ENCODE measurements at places on chromosomes 2 and 18.

DNA sequence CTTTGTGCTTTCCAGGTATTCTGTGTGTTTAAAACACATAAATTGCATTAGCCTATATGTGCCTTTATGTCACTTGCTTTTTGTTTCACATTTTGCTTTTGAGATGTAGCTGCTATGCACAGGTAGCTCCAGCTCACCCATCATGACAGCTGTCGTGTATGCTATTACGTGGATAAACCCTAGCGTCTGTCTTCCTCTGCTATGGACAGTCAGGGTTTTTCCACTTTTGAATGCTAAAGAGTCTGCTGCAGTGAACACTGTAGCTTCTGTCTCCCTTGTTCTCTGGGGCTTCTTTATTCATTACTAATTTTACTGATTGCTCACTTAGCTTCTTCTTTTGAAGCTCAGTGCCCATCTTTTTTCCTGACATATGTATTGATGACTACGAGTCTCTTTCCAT is 24.7 kb upstream of the MBP start:
- no peak for DNase-seq
- H3K36me3 ChIP-seq = peaks cover 15% of the 10 kb centered on the region
- H3K4me1 ChIP-seq = peaks cover 9% of the 10 kb centered on the region
- H3K4me3 ChIP-seq = no peak overlapping the region

DNA sequence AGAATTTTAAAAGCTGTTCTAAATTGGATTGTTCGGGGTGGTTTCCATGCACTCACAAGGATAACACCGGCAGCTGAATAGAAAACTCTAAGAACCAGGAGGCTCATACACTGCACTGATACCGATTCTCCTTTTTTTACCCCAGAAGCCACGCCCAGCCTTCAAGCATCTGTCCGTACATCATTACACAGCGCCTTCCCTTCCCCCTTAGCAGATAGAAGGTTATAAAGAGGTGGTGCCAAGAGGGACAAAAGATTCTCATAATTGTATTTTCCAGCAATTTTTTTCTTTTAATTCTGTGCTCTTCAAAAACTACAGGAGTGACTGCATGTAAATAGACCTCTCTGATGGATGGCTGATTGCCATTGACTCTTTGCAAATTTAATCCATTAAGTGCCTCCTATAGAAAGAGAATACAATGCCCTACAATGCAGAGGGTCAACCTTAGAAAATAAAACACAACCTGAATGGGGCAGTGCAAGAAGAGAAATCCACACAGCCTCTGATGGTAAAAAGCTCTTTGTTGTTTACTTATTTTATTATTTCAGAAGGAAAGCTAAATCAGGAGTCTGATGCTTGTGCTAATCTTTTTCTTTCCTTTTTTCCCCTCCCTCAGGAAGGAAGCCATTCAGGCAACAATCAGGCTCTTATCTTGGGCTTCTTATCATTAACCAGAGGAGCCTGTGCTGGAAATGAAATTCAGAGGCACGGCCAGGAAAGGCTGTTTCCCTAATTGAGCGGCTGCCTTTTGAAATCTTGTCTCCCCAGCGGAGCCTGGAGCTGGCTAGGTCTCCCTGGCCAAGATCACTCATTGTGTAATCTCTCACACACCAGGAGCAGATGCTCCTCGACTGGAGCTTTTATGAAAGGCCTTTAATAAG is 198.9 kb upstream of the NABP1 start:
- H3K4me1 ChIP-seq = peaks cover 2% of the 10 kb centered on the region
- H3K4me3 ChIP-seq = no peak overlapping the region
- no peak for DNase-seq
- H3K27me3 ChIP-seq = no peaks in the 10 kb centered on the region

DNA sequence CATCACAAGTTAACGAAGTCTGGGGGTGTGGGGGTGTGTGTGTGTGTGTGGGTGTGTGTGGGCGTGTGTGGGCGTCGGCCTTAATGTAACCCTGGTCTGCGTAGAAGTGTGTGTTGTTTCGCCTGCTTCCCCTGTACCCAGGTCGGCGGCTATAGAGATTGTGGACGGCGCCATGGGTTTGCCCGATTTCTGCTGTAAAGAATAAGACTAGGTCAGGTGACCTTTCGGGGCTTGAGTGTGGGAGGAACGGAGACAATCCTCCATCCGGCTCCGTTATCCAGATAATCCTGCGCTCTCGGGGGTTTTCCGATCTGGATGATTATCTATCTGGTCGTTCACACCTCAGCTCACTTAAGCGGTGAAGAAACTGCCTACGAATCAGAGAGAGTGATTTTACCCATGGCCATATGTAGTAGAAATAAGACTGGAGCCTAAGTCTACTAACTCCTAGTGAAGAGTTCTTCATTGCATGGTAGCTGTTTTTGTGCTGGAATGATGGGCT is 543 bp downstream of the HADHB start:
- H3K27ac ChIP-seq = no peak overlapping the region
- H3K4me3 ChIP-seq = peak overlapping the region; percentile 98
- H3K4me1 ChIP-seq = no peaks in the 10 kb centered on the region
- DNase-seq = no peak
- H3K27me3 ChIP-seq = no peaks in the 10 kb centered on the region

DNA sequence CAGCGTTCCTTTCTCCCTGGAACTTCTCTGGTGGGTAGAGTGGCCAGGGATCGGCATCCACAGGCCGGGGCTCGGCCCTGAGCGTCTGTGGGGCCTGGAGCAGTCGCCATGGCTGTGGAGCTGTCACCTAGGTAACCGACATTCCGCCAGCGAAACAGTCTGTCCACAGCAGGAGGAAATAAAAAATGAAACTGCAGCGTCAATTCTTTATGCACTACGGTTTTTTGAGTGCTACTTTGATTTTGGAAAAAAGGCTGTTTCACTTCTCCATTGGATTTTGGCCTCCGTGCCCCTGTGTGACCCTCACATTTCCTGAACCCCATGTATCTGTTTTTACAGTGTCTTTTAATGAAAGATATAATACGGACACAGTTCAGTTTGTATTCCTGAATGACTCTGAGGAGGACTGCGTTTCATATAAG is 163.4 kb downstream of the LDLRAD4 start:
- H3K36me3 ChIP-seq = no peaks in the 10 kb centered on the region
- no peak overlapping the region for H3K4me3 ChIP-seq
- no peaks in the 10 kb centered on the region for H3K27me3 ChIP-seq
- no peaks in the 10 kb centered on the region for H3K4me1 ChIP-seq

GRCh38 chr2:69796174-69796573 is 33.3 kb upstream of the GMCL1 start:
- DNase-seq = no peak
- peaks cover 3% of the 10 kb centered on the region for H3K4me1 ChIP-seq
- no peak overlapping the region for H3K4me3 ChIP-seq
- no peaks in the 10 kb centered on the region for H3K27me3 ChIP-seq

DNA sequence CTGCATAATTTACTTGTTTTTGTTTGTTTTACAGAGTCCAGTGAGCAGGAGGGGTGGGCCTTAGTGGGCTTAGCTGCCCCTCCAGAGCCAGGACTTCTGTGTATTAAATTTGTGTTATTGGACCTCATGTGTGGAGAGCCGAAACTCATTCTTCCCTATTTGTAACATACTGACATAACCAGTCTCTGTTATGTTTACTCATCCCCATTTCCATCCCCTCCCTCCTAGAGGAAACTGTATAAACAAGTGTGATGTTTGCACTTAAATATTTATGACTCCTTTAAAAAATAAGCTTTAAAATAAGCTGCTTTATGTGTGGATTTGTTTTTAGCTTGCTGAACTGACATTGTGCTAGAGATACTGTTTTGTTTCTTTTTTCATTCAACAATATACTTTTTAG is 13.8 kb downstream of the ZNF512 start:
- H3K4me3 ChIP-seq = no peak overlapping the region
- H3K27me3 ChIP-seq = no peaks in the 10 kb centered on the region
- H3K4me1 ChIP-seq = no peaks in the 10 kb centered on the region
- H3K36me3 ChIP-seq = peaks cover 34% of the 10 kb centered on the region
- H3K27ac ChIP-seq = no peak overlapping the region
- DNase-seq = no peak

GRCh38 chr18:76960528-76961035 is 138.2 kb downstream of the ZNF236 start:
- H3K27me3 ChIP-seq = no peaks in the 10 kb centered on the region
- no peak overlapping the region for H3K27ac ChIP-seq
- H3K4me3 ChIP-seq = no peak overlapping the region
- no peak for DNase-seq
- H3K4me1 ChIP-seq = no peaks in the 10 kb centered on the region

- no peak overlapping the region for H3K4me3 ChIP-seq
- no peaks in the 10 kb centered on the region for H3K4me1 ChIP-seq
- H3K27ac ChIP-seq = no peak overlapping the region
- no peaks in the 10 kb centered on the region for H3K36me3 ChIP-seq
Observed at GRCh38 chr2:157334797-157335196, 9.2 kb upstream of the ERMN start.

DNA sequence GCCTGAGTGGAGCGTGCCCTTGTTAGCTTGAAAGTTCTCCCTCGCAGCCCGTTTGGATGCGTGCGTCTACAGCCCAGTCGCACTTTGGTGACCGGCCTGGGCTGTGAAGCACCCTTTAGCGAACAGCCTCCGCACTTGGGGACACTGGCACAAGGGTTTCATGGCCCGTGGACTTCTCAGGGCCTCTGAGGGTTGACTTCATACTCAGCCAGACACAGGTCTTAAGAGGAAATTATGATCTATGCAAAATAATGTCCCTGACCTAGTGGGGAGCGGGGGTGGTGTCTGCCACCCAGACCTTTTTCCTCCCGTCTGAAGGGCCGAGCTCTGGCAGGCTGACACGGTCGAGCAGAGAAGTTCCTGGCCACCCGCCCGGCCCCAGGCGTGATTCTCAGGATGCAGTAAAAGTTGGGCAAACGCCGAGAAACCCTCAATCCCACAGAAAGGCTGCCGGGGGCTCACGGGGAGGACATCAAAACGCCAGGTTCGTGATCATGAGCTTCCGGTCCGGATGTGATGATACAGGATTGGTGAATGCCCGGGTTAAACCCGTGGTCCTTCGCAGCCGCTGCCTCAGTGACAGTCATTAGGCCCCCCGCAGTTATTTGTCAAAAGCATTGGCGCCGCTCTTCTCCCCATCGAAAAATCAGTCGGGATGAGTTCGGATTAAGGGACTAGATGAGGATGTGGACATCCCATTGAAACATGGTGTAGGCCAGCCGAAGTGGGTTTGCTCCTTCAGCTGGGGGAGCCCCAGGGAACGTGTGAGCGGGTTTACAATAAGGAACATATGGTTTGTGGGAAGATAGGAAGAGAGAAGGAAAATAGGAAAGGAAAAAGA is 3.6 kb upstream of the PAX3 start:
- no peak overlapping the region for H3K27ac ChIP-seq

DNA sequence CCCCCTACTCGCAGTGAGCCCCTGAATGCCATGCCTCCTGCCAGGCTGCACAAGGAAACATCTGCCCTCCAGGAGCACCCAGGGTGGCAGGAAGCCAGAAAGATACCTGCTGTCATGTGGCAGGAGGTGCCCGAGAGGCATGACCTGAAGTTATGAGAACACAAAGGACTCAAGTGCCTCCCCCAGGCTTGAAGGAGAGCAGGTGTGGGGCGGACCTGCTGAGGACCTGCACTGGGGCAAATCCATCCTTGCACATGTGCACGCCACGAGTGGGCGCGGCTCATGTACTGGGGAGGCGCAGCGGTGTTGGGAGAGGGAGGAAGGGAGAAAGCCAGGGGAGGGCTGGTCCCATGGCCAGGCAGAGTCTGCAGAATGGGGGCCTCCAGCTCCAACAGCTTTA is 26.9 kb downstream of the SDC1 start:
- no peak overlapping the region for H3K4me3 ChIP-seq
- no peaks in the 10 kb centered on the region for H3K4me1 ChIP-seq
- H3K27ac ChIP-seq = no peak overlapping the region
- no peaks in the 10 kb centered on the region for H3K27me3 ChIP-seq
- H3K36me3 ChIP-seq = peaks cover 28% of the 10 kb centered on the region

DNA sequence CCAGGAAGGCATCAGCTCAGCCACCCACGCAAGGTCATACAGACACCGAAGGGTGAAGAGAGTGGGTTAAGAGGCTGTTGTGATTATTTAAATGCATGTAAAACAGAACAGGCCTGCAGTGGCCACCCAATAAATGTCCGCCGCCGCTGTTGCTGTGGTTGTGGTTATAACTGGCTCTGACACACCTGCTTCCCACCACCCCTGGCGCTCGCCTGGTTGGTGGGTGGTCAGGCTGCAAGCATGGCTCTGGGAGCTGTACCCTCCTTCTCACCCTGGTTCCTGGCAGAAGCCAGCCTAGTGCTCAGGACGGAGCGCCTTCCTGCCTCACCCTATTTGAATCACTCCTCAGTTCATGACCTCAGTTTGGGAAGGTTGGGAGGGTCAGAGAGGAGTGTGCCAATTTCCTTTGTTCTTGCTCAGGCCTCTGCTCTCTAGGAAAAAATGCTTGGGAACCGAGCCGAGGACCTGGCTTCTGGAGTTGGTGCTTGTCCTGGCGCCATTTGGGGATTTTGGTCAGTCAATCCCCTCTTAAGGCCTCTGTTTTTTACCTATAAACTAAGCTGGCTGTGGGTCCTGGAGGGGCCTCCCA is 5.3 kb upstream of the CRYBA2 start:
- peaks cover 88% of the 10 kb centered on the region for H3K27me3 ChIP-seq
- H3K4me1 ChIP-seq = peaks cover 9% of the 10 kb centered on the region
- no peak overlapping the region for H3K27ac ChIP-seq
- DNase-seq = no peak
- H3K36me3 ChIP-seq = no peaks in the 10 kb centered on the region

GRCh38 chr18:68679528-68679927 is 35.4 kb downstream of the TMX3 start:
- H3K4me3 ChIP-seq = no peak overlapping the region
- no peaks in the 10 kb centered on the region for H3K4me1 ChIP-seq
- H3K27me3 ChIP-seq = no peaks in the 10 kb centered on the region
- H3K36me3 ChIP-seq = peaks cover 5% of the 10 kb centered on the region
- no peak for DNase-seq

DNA sequence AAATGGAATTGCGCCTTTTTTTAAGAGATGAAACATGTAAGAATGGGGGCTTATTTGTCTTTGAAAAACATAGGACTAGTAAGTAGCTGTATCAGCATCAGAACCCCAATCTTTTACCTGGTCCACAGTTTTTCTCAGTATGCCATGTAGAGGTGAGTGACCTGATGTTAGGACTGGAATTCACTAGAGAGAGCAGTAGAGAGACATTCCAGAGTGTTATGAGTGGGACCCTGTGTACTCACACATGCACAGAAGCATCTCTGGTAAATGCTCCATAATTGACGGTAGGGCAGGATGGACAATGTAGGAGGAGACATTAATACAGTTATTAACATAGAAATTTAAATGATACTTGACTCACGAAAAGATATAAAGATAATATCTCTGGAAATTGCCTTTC is 1.4 kb upstream of the GALNT13 start:
- peak overlapping the region; percentile 90 for H3K4me3 ChIP-seq
- no peaks in the 10 kb centered on the region for H3K36me3 ChIP-seq
- H3K4me1 ChIP-seq = no peaks in the 10 kb centered on the region
- no peak overlapping the region for H3K27ac ChIP-seq
- no peak for DNase-seq
- H3K27me3 ChIP-seq = peaks cover 18% of the 10 kb centered on the region

DNA sequence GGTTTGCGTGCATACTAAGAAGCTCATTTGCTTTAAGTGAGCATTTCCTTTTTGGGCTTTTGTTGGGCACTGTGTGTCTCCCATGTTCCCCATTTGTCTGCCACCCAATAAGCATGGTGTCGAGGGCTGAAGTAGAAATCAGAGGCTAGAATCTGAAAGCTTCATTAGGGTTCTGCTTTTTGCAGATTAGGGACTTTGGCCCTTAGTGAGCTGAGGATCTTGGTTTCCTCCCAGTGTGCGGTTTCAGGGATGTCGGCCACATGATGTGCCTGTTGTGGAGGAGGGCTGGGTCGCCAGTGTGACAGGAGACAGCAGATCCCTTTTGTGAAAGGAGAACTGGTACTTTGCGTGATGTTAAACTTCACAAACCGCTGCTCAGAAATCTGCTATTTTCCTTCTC is 41.1 kb downstream of the PLEKHB2 start:
- no peak overlapping the region for H3K27ac ChIP-seq
- no peak for DNase-seq
- H3K4me3 ChIP-seq = no peak overlapping the region
- H3K4me1 ChIP-seq = no peaks in the 10 kb centered on the region
- no peaks in the 10 kb centered on the region for H3K27me3 ChIP-seq
